Uterus (tissue), 4 donors: ENCODE measurements at places on chromosomes 12 and 14. TPM values are rescaled to one million over a fixed set of nuclear protein-coding genes. Genes with fewer than 3 reads are reported as not detected.

GRCh38 chr12:119423285-119423684 lies 88.8 kb downstream of the CCDC60 start:
- no peak for DNase-seq

SOX5 gene
- total RNA-seq: 44.4 TPM

PAX9 gene
- 0.98 TPM for total RNA-seq

DNA sequence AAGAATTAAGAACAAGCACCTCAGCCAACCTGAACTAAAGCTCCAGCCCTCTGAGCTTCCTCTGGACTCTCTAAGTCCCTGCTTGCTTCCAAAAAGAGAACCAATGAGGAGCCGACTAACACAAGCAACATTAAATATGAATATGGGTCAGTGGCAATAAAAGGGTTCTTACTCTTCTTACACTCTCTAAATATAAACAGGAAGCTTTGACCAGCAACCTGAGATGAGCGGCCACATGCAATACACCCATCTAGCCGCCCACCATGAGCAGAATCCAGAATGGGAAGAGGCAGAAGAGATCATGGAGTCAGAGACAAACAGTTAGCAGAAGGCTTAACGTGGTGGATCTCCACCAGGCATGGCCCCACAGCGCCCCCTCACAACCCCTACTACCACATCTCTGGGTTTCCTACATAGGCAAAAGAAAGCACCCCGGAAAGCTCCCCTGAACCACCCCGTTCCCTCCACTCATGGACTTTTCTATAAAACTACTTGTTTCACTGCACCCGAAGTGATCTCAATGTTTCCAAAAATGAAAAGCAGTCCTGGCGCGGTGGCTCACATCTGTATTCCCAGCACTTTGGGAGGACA lies 59.4 kb downstream of the TTC7B start:
- no peak for DNase-seq

- no peak for DNase-seq
Measured at GRCh38 chr12:31536672-31537071, 54.3 kb downstream of the DENND5B start.

- DNase-seq: no peak
Measured at GRCh38 chr12:32834122-32834521, 62.5 kb downstream of the PKP2 start.

FBRSL1 gene
- 58.5 TPM for total RNA-seq

GRCh38 chr14:65986041-65986440 lies 500.1 kb upstream of the CCDC196 start:
- DNase-seq: no peak

GRCh38 chr12:94961911-94962310 lies 41.6 kb downstream of the NDUFA12 start:
- DNase-seq: no peak

DNA sequence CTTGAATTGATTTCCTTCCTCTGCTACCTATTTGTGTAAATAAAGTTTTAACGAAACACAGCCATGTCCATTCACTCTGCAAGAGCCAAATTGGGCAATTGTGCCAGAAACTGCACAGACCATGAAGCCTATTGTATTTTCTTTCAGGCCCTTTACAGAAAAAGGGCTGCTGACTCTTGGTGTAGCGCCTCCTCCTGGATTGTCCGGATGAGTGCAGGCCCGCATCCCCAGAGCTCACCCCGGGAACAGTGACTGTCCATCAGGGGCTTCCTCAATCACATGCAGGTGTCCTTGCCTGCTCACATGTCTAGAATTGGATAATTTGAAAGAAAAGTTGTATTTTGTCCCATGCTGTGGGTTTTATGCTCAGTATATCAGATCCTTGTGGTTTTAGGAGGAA lies 1282.2 kb downstream of the AACS start:
- DNase-seq: no peak

- DNase-seq: no peak
Measured at GRCh38 chr12:119158402-119158801, 20.3 kb upstream of the HSPB8 start.

PIWIL1 gene
- total RNA-seq: not detected
